ENCODE measurements at places on chromosomes 3 and 15. TPM values are rescaled to one million over a fixed set of nuclear protein-coding genes. Genes with fewer than 3 reads are reported as not detected.

Gene ASB14
- total RNA-seq, result 14.1 TPM

Gene ABHD5
- total RNA-seq, result 26.3 TPM

- DNase-seq, result no peak
Measured at GRCh38 chr3:154783061-154783460, 297.1 kb upstream of the MME start.

Gene VWA5B2
- not detected for total RNA-seq

GRCh38 chr3:111047812-111048435, 23.7 kb upstream of the NECTIN3 start:
- no peak for DNase-seq

DNA sequence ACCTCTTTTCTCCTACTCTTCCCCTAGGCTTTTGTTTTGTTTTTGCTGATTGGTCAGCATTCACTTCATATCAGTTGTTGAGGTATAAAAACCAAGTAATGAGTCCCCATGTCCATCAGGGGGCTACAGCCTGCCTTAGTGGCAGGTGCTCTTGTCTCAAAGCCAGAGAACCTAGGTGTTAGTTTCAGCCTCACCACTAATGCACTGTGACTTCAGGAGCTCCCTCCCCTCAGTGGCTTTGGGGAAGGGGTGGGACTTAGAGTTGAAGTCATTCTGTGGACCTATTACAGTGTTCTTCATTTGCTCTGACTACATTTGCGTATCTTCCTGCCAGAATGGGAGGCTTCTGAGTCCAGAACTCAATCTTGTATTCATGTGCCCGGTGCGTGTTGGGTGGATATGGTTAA, 41.6 kb downstream of the NR2C2 start:
- DNase-seq, result no peak

Gene ATOSA
- total RNA-seq, result 27.5 TPM

Measured in left ventricle myocardium superior (tissue), 1 donor.